Stimulated activated CD8-positive, alpha-beta memory T cell treated with anti-CD3 and anti-CD28 coated beads, Interleukin-4, amount 100 ng/mL, for 24 hours (primary cell): ENCODE measurements at places on chromosomes 13 and 19.

- DNase-seq, result no peak
Measured at GRCh38 chr19:44722131-44723121, 23.5 kb downstream of the CEACAM16 start.

GRCh38 chr19:56314018-56314380, 640 bp downstream of the ZSCAN5A start:
- DNase-seq, result no peak

DNA sequence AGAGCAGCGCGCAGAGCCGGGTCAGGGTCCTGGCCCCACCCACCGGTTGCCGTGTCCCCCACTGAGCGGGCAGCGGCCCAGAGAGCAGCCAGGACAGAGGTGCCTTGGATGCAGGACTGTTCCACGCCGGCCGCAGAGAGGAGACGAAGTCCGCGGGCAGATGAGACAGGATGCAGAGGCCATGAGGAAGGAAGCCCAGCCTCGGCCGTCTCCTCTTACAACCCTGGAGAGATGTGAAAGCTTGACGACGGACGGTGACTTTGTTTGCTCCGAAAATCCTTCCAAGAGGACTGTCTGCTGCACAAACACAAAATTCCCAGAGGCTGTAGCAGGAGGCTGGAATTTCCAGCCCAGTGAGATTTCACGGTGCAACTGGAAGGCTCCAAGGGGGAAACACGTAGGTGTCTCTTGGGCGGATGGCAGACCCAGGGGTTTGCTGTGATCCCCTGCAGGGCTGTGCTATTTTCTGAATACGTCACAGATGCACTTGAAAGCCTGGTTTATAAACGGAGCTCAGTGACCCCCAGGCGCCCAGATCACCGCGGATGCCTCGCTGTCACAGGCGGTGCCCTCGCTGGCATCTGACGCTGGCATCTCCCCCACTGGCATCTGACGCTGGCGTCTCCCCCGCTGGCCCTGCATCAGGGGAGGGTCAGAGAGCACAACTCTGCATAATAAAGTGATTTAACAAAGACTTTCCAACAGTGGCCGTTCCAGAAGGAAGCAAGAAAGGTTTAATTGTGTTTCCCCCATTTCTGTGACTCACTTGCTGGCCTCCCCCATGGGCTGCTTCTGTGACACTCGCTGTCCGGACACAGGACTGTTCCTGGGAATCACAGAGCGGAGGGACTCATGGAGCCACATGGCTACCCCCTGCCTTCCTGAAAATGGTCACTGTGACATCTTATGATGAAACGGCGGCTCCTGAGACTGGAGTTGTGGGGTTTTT, 62.0 kb upstream of the C13orf46 start:
- DNase-seq, result no peak

DNA sequence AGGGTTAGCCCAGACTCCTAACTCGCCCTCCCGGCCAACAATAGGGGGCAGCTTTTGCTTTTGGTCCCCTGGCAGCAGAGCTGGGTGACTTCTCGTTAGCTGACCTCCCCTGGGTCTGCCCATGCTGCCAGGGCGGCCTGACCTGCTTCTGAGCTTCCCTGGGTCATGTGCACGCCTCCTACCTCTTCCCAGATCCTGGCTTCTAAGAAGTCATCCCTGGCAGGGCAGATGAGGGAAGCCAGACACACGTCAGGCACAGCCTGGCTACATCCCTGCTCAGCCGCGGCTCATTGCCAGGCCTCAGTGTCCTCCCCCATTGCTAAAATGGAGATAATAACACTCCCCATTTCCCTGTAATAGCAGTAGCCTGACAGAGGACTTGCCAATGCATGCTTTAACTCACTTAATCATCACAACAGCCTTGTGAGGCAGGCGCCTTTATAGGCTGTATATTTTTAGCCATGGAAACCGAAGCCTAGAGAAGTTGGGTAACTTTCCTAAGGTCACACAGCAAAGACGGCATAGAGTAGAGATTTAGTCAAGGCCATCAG, 2.1 kb downstream of the KCNK6 start:
- DNase-seq, result no peak

DNA sequence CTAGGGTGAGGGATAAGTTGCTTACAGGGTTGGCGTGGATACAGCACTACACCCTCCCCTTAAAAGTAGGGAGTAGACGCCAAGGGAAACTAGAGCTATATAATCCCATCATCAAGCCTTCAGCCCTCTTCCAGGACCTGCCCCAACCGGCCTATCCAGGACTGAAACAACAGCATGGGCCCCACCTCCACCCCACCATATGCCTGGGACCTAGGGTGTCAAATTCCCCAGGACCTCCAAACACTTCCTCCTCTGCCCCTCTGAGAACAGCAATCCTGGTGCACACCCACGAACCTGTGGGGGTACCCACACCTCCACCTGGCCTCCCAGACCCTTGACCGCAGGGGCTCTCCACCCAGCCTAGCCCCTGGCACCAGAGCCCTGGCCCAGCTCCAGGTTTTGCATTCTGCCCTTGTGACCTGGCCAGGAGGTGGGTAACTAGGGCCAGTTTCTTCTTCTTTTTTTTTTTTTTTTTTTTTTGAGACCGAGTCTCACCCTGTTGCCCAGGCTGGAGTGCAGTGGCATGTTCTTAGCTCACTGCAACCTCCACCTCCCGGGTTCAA, 1.4 kb upstream of the CYP2F1 start:
- no peak for DNase-seq

GRCh38 chr19:19550485-19550929, 12.4 kb downstream of the CILP2 start:
- no peak for DNase-seq

- no peak for DNase-seq
Measured at GRCh38 chr13:32316501-32316900, 1.2 kb downstream of the BRCA2 start.

DNA sequence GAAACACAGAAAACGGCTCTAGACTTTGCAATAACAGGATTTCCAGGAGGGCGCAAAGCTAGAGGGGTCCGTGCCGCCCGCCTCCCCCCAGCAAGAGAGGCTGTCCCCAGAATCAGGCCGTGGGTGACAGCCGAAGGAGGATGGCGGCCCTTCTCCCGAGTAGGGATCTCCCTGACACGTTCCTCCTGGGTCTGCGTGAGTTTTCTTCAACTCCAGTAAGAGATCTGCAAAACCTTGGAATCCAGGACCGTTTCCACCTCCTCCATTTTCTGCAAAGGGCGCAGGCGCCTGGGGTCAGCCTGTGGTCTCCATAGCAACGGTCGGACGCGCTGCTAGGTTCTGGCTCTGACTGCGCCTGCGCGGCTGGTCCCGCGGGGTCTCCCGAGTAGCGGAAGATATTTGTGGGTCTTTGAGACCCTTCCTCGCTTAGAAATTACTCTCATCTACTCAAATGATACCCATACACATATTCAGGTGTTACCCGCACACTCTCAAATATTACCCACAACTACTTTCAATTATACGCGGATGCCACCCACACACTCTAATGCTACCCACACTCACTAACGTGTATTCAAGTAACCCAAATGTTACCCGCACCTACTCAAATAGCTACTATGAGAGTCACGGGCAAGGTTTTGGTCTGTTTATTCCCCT, 2.1 kb downstream of the PNMA8C start:
- DNase-seq, result peak; percentile 42

DNA sequence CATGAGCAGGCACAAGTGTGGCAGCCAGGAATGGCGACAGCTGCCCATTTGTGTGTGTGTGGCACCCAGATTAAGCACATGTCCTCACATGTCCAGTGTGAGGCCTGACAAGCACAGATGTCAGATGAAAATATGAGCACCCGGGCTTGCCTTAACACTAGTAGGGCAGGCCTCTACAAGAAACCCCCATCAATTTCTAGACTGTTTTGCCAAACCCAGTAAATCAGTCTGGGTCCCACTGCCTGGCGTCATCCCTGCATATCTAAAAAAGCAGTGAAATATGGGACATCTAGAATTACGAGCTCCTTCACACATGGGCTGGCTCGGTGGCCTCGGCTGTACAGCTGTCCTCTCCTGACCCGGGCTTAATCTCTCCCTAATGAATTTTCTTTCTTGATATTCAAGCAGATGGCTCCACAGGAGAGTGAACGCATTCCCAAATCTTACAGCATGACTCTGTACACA, 432.7 kb downstream of the FOXO1 start:
- DNase-seq, result no peak

DNA sequence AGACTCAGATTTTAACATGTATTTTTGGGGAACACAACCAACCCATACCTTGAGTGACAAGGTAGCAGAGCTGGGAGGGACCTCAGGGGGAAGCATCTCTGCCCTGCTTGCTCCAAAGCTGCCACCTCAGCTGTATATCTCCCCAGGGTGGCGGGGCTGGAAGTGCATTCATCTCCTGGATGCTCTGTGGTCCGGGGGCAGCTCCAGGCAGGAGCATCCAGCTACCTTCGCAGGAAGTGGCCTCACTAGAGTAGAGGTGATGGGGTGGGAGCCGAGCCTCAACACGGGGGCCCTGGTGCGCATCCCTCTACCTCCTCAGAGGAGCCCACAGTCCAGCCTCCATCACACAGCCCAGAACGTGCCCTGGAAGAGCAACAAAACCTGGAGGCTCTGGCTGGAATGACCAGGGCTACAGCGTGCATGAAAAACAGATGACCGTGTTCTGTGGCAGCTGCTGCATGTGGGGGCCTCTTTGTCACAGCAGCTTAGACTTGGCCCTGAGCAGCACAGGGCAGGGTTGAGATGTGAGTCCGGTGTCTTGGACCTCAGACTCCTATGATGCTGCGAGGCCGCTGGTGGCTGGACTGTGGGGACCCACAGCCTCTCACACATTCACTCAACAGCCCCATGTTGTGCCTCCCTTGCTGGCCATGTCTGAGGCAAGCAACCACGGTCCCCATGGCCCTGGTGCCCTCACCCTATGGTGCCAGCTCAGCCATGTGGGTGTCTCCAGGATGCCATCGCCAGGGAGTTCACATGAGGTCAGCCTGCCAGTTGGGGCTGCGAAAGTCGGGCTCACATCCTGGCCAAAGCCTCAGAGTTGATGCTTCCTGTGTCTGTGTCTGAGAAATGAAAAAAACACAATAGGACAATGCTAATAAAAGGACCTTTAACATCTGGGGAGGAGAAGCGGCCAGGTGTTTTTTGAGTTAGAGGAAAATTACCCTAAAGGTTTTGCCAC, 17.1 kb upstream of the GAS6 start:
- no peak for DNase-seq

GRCh38 chr19:33689868-33690267, 68.1 kb downstream of the CHST8 start:
- no peak for DNase-seq

GRCh38 chr19:33406521-33407139, 33.1 kb downstream of the CEBPG start:
- DNase-seq, result peak; percentile 58

DNA sequence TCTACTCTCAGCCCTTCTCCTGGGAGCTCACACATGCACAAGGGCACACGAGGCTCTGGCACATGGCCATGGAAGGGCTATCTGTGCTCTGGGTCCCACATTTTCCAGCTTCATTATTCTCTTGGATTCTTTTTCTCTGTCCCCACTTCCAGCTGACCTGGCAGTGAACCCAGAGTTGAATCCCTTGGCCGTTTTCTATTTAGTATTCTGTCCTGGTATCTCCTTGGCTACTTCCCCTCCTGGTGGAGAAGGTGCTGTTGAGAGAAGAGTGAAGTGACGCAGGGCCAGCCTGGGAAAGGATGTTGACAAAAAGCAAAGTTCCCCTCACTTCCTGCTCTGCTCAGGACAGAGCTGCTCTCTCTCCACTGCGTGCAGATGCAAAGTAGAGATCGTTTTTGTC, 303.1 kb downstream of the IRS2 start:
- DNase-seq, result no peak

DNA sequence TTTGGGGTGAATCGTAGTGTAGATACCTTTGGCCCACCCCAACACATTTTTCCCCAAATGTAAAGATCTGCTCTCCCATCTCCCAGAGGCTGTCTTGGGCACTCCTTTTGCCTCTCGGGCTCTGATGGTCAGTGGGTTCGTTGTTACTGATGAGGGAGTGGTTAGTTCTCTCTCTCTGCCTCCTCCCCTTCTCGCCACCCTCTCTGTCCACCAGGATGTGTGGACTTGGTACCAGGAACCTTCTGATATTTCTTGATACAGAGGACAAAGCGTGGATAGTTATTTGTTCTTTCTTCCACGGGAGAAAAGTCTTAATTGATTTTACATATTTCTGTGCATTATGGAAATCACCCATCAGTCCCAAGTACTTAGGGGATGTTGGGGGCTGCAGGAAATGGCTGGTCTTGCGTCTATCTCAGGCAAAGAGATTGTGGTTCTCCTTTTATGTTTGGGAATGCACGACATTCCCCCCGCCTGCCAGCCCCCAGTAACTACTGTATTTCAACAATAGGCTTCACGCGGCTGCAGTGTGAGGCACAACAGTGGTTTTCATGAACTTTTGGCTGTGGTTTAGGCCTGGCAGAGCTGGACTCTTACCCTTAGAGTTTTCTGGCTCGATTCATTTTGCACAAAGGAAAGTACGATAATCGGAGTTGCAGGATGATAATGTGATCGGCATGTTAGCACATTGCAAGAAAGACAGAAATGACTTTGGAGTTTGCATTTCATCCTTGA, 79.0 kb upstream of the ZNF536 start:
- DNase-seq, result no peak

GRCh38 chr13:43884222-43884621, 4.5 kb downstream of the LACC1 start:
- DNase-seq, result no peak

GRCh38 chr13:103573446-103573845, 507.2 kb upstream of the SLC10A2 start:
- no peak for DNase-seq

GRCh38 chr13:25169951-25170553, 2.0 kb downstream of the AMER2 start:
- DNase-seq, result no peak

DNA sequence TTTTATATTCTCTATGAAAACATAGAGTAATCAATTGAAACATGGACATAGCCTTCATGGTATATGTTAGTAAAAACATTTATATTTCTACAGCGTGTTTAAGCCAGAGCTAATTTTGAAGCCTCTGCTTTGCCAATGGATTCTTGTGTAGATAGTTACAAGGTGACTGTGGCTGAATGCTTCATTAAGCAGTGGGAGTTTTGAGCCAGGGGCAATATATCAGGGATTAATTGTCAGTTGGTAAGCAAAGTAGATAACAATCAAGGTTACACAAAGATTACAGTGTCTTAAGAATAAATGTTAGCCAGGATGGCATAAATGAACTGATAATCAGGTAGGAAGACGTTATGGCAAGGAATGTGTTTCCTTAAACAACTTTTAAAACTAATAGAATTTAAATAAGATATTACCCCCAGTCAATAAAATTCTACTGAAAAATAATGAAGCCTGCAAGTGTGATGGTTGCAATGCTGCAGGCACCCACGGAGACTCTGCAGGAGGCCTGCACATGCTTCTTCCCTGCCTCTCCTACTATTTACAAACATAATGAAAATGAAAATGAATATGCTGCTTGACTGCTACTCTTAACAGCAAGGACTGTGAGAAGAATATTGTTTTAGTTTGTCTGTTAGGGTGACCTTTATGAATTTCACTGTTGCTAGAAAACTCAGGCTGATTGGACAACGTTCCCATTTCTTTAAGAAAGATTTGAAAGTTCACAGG, 588.5 kb downstream of the GPC5 start:
- DNase-seq, result no peak

DNA sequence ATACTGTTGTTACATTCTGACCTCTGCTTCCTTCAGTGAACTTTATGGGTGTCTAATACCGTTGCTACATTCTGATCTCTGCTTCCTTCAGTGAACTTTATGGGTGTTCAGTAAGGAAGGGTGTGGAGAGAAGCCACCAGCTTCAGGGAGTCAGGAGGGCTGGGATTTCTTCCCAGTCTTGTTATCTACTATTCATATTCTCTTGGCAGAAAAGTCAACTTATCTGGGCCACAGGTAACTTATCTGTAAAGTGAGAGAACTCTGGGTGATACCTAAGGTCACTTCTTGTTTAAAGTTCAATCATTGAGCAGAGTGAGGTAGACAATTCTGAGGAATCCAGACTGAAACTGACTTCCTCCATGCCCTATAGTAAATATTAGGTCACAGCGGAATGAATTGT, 71.2 kb upstream of the STK24 start:
- no peak for DNase-seq
